Activated T-cell treated with anti-CD3 and anti-CD28 coated beads, Interleukin-2, amount 50 U/mL, for 72 hours (primary cell): ENCODE measurements at places on chromosomes 4 and X. TPM values are rescaled to one million over a fixed set of nuclear protein-coding genes. Genes with fewer than 3 reads are reported as not detected.

Gene CAPN6
- not detected for total RNA-seq

Gene USP51
- 2.7 TPM for total RNA-seq

Gene ATP6AP1
- total RNA-seq = 38.7 TPM

DNA sequence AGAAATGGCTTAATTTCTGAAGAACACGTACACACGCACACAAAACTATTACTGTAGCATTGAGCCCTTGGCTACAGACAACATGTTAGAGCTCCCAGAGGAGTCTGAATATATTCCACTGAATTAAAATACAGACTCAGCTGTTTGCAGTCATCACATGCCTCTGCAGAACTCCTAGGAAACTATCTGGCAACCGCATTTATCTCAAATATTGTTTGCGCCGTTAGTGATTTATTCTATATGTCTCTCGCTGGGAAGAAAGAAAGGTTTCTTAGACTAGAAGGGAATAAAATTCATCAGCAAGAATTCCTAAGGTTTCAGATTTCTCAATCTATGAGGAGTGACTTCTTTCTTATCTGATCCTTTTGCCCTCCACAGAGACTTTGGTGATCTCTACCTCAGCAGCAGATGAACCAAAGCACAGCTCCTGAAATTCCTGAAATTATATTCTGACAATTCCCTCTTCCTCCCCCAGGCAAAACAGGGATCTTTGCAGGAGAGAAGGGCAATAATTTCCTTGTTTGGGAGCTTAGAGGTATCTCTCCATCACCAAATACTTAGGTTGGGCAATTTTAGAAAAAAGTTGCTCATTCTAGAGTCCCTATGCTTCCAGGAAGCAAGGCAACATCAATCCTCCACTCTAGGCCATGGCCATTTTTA is 199.2 kb downstream of the APBB2 start:
- no peaks in the 10 kb centered on the region for H3K4me1 ChIP-seq
- H3K27ac ChIP-seq = no peak overlapping the region
- H3K27me3 ChIP-seq = no peaks in the 10 kb centered on the region
- no peak for DNase-seq
- no peaks in the 10 kb centered on the region for H3K36me3 ChIP-seq

- H3K27ac ChIP-seq = no peak overlapping the region
- H3K36me3 ChIP-seq = no peaks in the 10 kb centered on the region
- no peaks in the 10 kb centered on the region for H3K4me1 ChIP-seq
Measured at GRCh38 chr4:123787512-123788080, 391.0 kb downstream of the SPRY1 start.

- H3K36me3 ChIP-seq = no peaks in the 10 kb centered on the region
- H3K27ac ChIP-seq = no peak overlapping the region
- H3K4me3 ChIP-seq = no peak overlapping the region
- peaks cover 15% of the 10 kb centered on the region for H3K27me3 ChIP-seq
- H3K4me1 ChIP-seq = peaks cover 10% of the 10 kb centered on the region
- DNase-seq = peak; percentile 8
Measured at GRCh38 chrX:22135994-22136684, 104.0 kb downstream of the PHEX start.

DNA sequence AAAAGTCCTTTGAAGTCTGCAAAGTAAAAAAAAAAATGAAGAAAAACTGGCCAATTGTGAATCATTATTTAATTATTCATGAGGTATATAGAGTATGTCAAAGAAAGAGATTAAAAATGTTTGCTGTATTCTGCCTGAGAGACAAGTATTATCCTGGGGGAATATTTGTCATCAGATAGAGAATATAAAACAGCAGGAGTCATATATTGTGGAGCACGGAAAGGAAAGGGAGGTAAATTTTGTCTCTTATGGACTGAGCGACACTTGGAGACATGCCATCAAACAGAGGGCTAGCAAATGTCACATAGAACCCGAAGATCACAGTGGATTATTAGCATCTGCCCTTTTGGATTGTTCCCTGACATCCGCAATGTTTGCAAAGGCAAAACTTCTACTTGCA is 39.2 kb upstream of the FAT1 start:
- DNase-seq = no peak
- H3K27ac ChIP-seq = no peak overlapping the region
- no peaks in the 10 kb centered on the region for H3K4me1 ChIP-seq
- no peaks in the 10 kb centered on the region for H3K36me3 ChIP-seq
- H3K4me3 ChIP-seq = no peak overlapping the region

DNA sequence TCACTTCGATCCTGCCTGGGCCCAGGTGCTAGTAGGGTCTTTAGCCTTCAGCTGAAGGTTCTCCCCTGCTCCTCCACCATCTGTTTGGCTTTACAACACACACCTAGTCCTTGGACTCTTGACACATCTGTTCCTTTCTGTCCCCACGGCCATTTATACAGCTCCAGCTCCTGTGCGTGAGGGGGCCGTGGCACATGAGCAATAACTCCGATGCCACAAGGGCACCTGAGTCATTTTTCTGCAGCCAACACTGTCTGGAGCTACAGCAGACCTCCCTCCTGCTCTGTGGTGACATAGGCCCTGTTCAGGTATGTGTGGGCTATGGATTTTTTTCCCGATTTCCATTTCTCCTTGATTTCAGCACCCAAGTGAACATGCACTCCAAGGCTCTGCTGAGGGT is 44.7 kb upstream of the BCOR start:
- no peak for DNase-seq
- H3K4me3 ChIP-seq = no peak overlapping the region
- no peaks in the 10 kb centered on the region for H3K36me3 ChIP-seq
- H3K4me1 ChIP-seq = no peaks in the 10 kb centered on the region
